ENCODE measurements at places on chromosomes 5 and 9.
A peak's percentile ranks its signal among the peaks of the same experiment; 100 is the strongest.

- DNase-seq = no peak
These were observed 230.1 kb downstream of the PAX5 start for GRCh38 chr9:36803961-36804360.

- no peak for DNase-seq
These were observed 219.3 kb downstream of the CAAP1 start for GRCh38 chr9:26673261-26673660.

DNA sequence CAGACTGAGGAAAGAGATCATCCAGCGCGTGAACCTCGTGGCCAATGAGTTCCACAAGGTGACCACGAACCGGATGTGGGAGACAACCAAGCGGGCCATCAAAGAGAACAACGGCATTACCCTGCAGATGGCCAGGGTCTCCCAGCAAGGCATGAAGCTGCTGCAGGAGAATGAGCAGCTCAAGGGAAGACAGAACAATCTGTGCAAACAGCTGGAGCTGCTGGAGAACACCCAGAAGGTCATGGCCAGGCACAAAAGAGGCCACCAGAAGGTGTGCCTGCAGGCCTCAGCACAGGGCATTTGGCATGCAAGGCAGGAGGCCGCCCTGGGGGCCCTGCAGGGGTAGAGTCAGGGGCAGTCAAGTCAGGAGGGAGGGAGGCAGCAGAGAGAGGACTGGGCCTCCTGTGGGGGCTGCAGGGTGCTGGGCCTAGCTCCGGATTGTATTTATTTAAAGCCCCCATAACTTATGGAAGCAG, 4.2 kb downstream of the PTRH1 start:
- DNase-seq = no peak

GRCh38 chr9:72551306-72551705, 29.9 kb downstream of the TMC1 start:
- no peak for DNase-seq

DNA sequence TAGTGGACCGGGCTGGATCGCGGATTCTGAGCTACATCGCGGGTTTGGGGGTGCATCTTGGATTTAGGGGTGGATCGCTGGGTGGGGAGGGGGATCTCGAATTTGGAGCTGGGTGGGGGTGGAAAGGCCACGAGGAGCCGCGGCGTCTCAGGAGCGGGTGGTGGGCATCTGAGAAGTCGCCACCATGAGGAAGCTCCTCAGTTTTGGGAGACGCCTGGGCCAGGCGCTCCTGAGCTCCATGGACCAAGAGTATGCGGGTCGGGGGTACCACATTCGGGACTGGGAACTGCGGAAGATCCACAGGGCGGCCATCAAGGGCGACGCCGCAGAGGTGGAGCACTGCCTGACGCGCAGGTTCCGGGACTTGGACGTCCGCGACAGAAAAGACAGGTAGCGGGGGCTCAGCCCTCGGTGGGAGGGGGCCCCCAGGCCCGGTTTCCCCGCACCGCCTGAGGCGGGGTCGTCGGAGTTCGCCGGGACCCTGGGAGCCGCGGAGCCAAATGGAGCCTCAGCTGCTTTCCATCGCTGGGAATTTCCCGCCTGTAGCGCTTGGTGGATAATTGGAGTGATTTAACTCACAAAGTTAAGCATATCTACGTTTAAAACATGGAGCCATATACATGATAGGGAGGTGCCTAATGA, 376 bp downstream of the ANKRD18B start:
- DNase-seq = peak; percentile 12

- DNase-seq = no peak
These were observed 13.4 kb upstream of the DELE1 start for GRCh38 chr5:141910271-141910673.

- DNase-seq = no peak
These were observed 148.7 kb downstream of the DEPDC1B start for GRCh38 chr5:60551250-60551649.

DNA sequence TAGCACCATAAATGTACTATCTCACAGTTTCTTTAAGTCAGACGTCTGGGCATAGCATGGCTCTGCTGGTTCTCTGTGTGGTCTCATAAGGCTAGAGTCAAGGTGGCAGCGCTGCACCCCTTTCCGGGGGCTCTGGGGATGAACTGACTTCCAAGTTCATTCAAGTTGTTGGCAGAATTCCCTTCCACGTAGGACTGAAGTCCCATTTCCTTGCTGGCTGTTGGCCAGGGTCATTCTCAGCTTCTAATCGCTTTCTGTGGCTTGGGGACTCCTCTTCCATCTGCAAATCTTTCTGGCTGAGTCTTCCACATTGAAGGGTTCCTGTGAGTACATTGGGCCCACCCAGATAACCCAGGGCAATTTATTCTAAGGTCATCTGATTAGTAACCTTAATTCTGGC, 211.0 kb downstream of the AGTPBP1 start:
- DNase-seq = no peak

DNA sequence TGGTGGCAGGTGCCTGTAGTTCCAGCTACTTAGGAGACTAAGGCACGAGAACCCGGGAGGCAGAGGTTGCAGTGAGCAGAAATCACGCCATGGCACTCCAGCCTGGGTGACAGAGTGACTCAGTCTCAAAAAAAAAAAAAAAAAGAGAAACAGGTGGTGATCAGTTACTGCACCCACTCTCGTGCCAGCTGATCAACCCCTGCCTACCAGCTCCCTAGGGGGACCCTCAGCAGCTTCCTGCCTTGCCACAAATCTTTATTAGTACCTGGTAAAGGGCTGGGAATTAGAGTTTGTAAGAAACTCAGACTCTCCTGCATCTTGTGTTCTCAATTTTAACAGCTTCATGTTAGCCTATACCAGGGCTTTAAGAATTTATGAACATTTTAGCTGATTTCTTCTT, 914.9 kb downstream of the EFNA5 start:
- no peak for DNase-seq

GRCh38 chr9:7489036-7489435, 310.5 kb downstream of the DMAC1 start:
- DNase-seq = no peak
